ENCODE measurements at places on chromosomes 7 and 10.

- no peak for DNase-seq
Measured at GRCh38 chr7:27745064-27745583, 5.2 kb downstream of the TAX1BP1 start.

DNA sequence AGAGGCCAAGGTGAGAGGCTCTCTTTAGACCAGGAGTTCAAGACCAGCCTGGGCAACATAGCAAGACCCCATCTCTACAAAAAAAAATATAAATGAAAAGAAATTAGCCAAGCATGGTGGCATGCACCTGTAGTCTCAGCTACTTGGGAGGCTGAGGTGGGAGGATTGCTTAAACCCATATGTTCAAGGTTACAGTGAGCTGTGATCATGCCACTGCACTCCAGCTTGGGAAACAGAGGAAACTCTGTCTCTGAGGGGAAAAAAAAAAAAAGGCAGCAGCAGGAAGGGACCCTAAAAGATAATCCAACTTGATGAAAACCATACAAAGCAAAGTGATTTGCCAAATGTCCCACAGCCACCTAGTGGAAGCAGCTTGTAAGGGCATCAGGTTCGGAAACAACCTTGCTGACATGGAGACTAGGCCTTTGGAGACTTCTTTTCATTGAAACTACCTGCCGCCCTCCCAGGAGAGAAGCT lies 15.6 kb upstream of the PBLD start:
- DNase-seq, result peak; percentile 30

DNA sequence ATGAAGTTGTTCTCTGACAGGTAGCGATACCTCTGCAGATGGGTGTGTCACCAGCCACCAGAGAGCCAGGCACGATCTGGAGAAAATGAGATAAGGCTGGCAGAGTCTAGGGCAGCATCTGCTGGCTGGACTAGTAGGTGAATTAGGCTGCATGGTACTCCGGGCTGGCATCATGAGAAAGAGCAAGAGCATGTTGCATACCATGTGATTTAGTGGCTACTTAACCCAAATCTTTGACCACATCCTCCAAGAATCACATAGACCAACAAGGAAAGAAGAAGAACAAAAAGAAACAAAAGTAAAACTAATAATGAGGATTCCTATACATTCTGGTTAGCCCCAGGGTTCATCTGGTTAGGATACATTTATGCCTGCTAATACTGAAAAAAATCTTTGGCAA lies 23.4 kb upstream of the FAM170B start:
- DNase-seq, result no peak

GRCh38 chr10:96789571-96790108 lies 42.5 kb upstream of the LCOR start:
- DNase-seq, result no peak

DNA sequence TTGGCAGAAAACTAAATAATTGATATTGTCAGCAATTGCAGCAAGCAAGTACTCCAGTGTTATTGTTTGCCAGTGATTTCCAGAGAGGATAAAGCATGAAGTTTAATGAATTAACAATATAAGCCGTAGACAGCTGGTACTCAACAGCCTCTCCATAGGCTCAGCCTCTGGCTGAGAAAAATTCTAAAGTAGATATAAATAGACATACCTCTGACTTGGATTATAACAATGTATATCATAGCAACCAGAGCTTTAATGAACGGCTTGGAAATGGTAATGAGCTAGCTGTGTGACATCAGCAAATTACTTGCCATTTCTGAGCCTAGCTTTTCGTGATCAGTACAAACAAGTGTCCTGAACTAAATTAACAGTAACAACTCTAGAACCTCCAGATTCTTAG lies 1055.4 kb upstream of the AUTS2 start:
- no peak for DNase-seq

DNA sequence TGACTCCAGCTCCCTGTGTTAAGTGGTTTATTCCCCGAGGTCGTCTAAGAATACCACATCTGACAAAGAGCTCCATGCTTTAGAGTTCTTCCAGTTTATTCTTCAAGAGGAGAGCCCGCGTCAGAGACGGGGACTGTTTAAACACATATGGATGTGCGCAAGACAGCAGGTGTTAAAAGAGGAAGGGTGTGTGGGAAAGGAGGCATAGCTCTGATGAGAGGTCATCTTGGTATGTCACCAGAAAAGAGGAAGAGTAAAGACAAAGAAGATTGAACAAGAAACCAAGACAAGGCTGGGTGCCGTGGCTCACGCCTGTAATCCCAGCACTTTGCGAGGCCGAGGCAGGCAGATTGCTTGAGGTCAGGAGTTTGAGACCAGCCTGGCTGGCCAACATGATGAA lies 258.7 kb downstream of the CCDC3 start:
- no peak for DNase-seq

DNA sequence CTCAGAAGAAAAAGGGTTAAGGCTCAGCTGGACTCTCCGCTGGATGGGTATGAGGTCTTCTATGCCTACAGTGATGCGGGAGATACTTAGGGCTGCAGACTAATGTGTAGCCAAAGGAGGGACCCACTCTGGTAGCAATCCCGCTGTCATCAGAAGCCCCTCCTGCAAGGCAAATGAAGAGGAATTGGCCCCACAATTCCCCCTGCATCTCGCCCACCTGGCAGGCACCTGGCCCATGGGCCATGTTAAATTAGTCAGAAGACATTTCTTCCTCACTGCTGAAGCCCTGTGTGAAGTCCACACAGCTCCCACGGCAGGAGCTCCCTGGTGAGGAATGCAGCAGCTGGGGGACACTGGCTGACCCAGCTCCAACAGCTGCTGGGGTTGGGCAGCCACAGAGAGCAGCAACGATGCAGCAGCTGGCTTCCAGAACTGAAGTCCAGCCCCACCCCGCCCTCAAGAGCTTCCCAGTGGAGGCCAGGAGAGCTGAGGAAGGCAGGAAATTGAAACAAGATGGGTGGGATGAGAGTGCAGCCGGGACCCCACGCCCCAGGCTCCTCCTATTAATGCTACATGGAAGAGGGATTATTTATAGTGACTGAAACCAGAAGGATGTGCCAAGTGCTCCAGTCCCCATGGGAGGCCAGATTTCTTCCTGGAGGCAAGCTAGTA lies 5.5 kb downstream of the VSTM4 start:
- no peak for DNase-seq

DNA sequence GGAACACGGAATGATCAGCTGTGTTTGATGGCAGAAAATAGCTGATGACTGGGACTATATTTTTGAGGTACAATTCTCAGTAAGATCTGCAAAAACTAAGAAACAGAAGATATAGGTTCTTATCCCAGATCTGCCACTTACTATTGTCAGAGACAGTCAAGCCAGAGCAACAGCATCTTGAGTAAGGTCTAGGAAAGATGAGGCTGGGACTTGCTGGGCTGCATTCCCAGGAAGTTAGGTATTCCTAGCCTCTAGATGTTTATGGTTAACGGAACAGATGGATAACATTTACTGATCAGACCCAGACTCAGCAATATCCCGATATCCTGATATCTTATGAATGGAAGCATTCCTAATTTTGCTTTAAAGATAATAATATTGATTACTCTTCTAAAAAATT lies 68.7 kb upstream of the DNAJB12 start:
- no peak for DNase-seq

DNA sequence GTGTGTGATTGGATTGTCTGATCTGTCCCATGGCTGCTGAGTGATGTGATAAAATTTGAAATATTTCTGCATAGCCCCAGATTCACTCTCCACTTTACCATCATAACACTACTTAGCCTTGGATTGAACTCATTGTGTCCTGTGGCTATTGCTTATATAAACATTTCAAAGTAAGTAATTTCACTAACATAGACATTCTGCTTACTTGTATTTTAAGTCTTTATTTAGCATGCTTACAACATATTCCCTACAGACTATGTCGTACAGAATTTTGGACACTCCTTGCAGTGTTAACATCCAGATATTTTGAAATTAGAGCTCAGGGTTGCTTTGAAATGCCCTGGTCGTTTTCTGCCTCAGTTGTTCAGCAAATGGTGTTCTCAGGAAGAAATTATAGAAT lies 117.6 kb downstream of the LRRC4 start:
- DNase-seq, result no peak

DNA sequence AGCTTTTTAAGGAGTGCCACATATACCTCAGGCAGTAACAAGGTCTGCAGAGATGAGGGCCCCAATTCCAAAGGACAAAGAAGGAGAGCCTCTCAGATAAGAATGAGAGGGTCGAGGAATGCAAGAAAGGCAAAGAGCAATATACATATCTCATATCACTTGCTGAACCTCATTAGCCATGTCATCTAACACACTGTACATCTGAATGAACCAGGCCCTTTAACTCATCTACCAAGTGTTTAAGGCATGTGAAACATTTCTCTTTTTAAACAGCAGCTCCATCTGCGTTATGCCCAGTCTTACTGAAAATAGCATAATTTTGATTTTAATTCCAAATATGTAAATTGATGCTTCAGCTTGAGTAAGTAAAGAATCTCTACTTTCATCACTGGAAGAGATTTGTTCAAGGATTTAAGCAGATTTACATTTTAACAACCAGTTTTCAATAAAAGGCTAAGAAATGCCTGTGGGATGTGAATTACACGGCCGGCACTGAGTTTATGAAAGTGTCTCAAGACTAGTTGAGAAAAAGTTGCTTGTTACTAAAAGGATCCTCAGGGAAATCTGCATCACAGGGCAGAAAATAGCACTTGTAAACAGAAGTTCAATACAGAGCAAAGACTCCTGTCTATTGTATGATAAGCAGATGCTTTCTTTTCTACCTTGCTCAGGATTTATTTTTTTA lies 123.8 kb upstream of the SLC26A5 start:
- DNase-seq, result no peak

DNA sequence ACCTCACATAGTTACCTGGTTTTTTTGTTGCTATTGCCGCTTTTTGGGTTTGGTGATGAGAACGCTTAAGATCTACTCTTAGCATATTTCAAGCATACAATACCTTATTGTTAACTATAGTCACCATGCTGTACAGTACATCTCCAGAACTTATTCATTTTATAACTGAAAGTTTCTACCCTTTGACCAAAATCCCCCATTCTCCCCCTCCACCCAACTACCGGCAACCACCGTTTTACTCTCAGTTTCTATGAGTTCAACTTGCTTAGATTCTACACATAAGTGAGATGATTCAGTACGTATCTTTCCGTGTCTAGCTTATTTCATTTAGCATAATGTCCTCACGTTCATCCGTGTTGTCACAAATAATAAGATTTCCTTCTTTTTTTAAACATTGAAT lies 86.7 kb upstream of the IL6 start:
- DNase-seq, result peak; percentile 5

- DNase-seq, result no peak
Measured at GRCh38 chr7:128201067-128201689, 39.9 kb upstream of the LEP start.

GRCh38 chr10:80408242-80409101 lies at the start of gene PRXL2A:
PRXL2A (plus strand) TSS chr10:80408551; CDS start chr10:80420468, 11,917 bp downstream.
- DNase-seq, result peak; percentile 69

GRCh38 chr10:79190740-79191261 lies 122.0 kb downstream of the ZMIZ1 start:
- no peak for DNase-seq

GRCh38 chr7:108805808-108806397 lies 236.2 kb downstream of the DNAJB9 start:
- DNase-seq, result no peak

- DNase-seq, result no peak
Measured at GRCh38 chr7:78081888-78082287, 283.3 kb downstream of the PHTF2 start.

DNA sequence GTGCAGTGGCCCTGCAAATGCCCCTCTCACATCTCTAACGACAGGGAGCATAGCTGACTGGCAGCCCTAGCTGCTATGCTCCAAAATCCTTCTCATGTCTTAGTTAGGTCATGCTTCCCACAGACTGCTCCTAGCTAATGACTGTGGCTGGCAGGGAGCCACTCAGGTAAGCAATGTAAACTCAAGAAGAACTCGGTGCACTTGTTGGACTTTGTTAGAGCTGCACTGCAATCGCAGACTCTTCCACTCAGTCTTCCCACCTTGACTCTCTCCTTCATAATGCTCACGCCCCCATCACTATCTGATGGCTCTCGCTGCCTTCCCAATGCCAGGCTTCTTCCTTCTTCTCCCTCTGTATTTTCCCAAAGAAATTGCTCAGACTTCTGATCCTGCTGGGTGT lies 24.0 kb downstream of the OR9A2 start:
- no peak for DNase-seq

- DNase-seq, result no peak
Measured at GRCh38 chr10:80648106-80648505, 110.4 kb downstream of the SH2D4B start.

GRCh38 chr7:70693321-70693685 lies 438.6 kb upstream of the GALNT17 start:
- no peak for DNase-seq

GRCh38 chr7:135601182-135601581 lies 43.5 kb downstream of the NUP205 start:
- DNase-seq, result no peak

- DNase-seq, result no peak
Measured at GRCh38 chr10:44473146-44473545, 88.2 kb upstream of the CXCL12 start.

- DNase-seq, result no peak
Measured at GRCh38 chr10:64011912-64012714, 490.9 kb downstream of the REEP3 start.
